Fibroblast of gingiva (primary cell): ENCODE measurements at places on chromosomes 5 and 9.

DNA sequence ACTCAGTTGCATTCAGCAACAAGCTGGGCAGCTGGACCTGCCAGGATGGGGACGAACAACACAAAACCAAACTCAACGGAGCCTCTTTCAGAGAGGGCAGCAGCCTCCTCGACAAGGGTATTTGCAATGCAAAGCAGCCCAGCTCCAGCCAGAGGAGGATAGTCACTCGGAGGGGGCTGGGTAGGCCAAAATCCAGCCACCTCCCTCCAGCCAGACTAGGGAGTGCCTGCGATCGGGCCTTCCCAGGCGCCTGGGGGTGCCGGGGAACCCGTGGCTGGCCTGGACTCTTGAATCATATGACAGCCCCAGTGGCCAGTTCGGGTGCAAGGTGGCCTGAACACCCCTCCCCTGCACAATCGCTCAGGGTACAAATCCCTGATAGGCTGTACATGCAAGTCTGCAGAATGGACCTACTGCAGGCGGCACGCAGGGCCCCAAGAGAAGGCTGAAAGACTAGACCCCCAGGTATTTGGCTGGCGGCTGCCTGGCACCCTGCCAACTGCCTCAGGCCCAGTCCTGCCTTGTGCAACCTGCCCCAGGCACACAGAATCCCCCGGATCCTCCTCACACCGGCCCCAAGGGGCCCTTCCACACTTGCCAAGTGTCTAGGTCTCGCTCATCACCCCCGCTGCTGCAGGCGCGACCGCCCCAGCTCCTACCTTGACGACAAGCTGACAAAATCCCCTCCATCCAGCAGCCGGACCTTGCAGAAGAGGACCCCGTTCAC, 1.3 kb downstream of the EEIG1 start:
- peak; percentile 60 for DNase-seq

GRCh38 chr9:21747175-21747574, 55.3 kb upstream of the MTAP start:
- peak; percentile 61 for DNase-seq

DNA sequence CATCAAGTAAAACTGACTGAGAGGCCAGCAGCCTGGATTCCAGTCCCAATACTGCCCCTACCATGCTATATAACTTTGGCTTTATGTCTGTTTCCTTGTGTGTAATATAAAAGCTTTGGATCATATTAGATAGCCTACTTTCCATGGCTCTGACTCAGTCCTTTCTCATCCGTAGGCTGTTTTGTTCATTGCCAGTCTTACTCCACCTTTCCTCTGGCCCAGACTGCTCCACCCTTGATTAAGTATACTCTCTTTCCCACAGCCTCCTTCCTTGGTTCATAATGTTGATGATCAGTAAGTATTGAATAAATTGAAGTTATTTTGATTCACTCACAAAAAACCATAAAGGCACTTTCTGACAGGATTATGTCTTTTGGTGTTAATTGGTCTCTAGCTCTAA, 1.5 kb upstream of the MRPS30 start:
- no peak for DNase-seq

GRCh38 chr5:150142959-150143349, 12.7 kb downstream of the PDGFRB start:
- peak; percentile 93 for DNase-seq

- no peak for DNase-seq
These were observed 51.7 kb downstream of the FBXW11 start for GRCh38 chr5:171954721-171955120.

DNA sequence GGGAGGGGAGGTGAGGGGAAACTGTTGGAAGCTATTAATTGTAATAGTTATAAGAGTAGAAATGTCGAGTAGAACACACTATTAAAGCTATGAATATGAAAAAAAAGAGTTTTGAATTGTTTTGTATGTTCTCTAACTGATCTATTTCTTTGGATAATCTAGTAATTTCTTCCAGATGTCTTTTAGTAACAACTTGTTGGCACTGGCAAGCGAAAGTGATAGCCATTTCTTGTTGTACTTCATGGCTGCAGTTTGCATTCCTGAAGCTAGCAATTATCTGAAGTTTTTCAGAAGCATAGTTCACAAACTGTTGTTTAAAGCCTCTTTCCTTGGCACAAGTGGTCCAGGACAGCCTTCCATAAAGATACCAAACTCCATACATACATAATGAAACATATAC, 49.4 kb upstream of the SPATA31C2 start:
- peak; percentile 72 for DNase-seq

DNA sequence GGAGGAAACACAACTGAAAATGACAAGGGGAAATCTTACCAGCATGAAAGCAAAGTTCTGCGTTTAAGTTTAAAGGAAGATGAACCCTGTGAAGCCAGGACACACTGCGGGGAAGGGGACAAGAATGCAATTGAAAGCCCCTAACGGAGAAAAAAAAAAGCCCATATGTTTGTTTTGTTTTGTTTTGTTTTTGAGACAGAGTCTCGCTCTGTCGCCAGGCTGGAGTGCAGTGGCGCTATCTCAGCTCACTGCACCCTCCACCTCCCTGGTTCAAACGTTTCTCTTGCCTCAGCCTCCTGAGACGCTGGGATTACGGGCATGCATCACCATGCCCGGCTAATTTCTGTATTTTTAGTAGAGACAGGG, 2.9 kb downstream of the STK10 start:
- DNase-seq: no peak

DNA sequence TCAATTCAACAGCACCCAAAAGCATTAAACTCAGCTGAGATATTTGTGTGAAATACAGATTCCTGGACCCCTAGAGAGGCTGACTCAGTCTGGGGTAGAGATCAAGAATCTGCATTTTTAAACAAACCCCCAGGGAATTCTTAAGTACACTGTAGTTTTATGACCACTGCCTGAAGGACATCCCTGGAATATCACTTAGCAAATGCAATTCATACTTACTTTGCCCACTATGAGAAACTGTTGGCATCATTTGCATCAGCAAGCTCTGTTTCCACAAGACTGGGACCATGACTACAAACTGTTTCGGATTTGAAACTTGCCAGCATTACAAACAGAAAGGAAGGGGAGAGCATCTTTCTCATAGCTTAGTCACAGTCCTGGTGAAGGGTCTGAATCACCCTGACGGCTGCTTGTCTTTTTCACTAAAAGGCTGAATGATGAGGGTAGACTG, 63.7 kb downstream of the MLLT3 start:
- DNase-seq: peak; percentile 90

- no peak for DNase-seq
These were observed 297.4 kb downstream of the ENC1 start for GRCh38 chr5:74342948-74343682.

GRCh38 chr5:39208471-39208870, 10.9 kb downstream of the FYB1 start:
- DNase-seq: no peak

DNA sequence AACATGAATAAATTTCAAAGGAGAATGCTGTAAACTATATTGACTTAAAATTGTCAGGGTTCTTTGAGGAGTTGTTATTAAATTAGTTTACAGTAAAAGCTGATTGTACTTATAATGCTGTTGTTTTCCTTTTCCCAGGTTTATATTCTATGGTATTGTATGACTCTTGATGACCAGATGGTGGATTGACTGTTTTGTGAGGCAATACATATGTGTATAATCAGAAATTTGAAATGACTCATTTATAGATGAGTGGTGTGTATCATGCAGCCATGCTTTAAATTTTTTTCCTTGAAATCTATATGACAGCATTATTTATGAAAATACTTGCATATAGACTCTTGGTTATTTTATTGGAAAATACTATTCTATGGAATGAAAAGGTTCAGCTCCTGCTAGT, 195.3 kb downstream of the CNTLN start:
- DNase-seq: no peak

GRCh38 chr9:17229945-17230560, 95.2 kb downstream of the CNTLN start:
- DNase-seq: no peak
